EH (cell line): ENCODE measurements at places on chromosomes 3 and 15.
A peak's percentile ranks its signal among the peaks of the same experiment; 100 is the strongest.

DNA sequence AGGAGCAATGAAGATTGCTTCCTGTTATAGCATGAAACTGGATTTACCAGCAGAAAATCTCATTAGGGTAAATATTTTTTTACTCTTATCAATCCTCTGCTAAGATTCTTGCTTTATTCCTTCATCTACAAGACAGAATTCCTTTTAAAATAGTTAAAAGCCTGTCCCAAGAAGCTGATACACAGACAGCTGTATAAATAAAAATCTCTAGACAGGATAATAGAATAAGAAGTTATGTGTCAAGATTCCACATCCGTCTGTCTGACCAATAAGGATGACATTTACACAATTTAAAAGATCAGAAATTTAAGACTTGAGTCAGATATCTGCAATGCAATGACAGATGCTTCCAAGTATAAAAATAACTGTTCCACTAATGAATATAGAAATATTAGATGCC is 57.6 kb downstream of the SSR3 start:
- DNase-seq = peak; percentile 82

GRCh38 chr3:170493712-170494182 is 75.1 kb downstream of the CLDN11 start:
- peak; percentile 84 for DNase-seq

GRCh38 chr3:151538456-151539393 is 77.9 kb upstream of the IGSF10 start:
- DNase-seq = no peak

GRCh38 chr3:148227534-148227933 is 470.2 kb upstream of the AGTR1 start:
- DNase-seq = peak; percentile 57

DNA sequence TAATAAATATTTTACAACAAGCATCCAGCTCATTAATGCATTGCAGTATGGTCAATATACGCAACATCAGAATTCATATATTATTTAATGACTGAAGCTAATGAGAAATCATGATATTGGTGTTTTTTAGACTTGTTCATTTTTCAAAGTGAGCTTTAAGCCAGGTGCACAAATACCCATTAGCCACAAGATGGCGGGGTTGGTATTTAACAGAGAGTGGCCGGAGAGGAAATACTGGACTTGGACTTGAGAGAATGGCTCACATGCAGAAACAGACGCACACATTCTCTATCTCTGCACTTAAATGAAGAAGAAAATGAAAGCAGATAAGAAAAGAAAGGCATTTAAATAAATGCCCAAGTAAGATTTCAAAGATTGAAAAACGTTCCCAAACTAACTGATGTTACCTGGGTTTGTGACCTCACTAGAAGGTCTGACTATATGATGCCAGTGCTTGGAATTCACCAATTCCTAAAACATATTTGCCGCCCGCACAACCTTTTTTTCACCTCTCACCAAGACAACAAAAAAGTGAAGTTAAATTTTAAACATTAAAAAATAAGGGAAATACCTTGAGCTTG is 21.2 kb upstream of the CRBN start:
- DNase-seq = peak; percentile 60

DNA sequence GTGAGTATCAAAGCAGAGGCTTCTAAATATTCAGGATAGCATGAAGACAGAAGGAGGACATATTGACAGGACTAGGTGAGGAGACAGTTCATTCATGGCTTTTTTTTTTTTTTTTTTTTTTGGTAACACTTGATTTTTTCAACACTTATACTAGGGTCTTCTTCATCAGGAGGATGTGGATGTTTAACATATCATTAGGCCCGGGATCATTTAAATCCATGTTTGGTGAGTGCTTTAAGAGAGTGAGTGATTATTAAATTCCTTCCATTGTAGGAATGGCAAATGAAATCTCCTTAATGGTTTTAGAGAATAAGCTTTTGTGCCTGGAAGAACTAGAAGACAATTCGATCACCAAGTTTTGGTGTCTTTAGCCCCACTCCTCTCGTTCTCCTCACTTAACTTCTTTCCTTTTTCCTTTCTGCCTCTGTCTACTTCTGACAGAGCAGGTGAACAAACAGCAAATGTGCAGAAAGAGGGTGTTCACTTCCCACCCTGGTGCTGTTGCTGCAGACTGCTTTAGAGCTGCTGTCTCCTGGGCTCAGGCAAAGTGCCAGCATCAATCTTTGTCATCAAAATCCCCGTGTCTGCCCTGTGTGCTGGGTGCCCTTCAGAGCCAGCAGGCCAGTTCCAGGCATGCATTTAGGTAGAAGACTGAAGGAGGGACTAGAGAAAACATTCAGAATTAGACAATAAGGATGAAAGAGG is 35.6 kb upstream of the RAB11A start:
- no peak for DNase-seq

GRCh38 chr3:23915537-23916108 is 1.2 kb downstream of the NKIRAS1 start:
- peak; percentile 42 for DNase-seq

- peak; percentile 45 for DNase-seq
Observed at GRCh38 chr15:95470997-95471689, 859.4 kb upstream of the NR2F2 start.

- DNase-seq = no peak
Observed at GRCh38 chr3:26799679-26800317, 177.2 kb downstream of the LRRC3B start.
